ENCODE measurements at places on chromosomes 7 and 10. TPM values are rescaled to one million over a fixed set of nuclear protein-coding genes. Genes with fewer than 3 reads are reported as not detected.

ZP3 gene
- 1.1 TPM for polyA plus RNA-seq

TMEM196 gene
- polyA plus RNA-seq: 0.05 TPM

CUZD1 gene
- polyA plus RNA-seq: 0.56 TPM

AZGP1 gene
- polyA plus RNA-seq: 9.3 TPM

FAM13C gene
- polyA plus RNA-seq: 5.9 TPM

BMPER gene
- polyA plus RNA-seq: 3.5 TPM

SEMA4G gene
- 2.3 TPM for polyA plus RNA-seq

LRIT1 gene
- polyA plus RNA-seq: not detected

C10orf67 gene
- not detected for polyA plus RNA-seq

CC2D2B gene
- polyA plus RNA-seq: 0.75 TPM

MTPN gene
- 118 TPM for polyA plus RNA-seq

UCN3 gene
- not detected for polyA plus RNA-seq

TMEM229A gene
- 0.73 TPM for polyA plus RNA-seq

PANK1 gene
- 2.5 TPM for polyA plus RNA-seq

MLXIPL gene
- 4.1 TPM for polyA plus RNA-seq

FRMD4A gene
- 15.1 TPM for polyA plus RNA-seq

UNC5B gene
- polyA plus RNA-seq: 10.1 TPM

CCL24 gene
- not detected for polyA plus RNA-seq

SUN3 gene
- polyA plus RNA-seq: not detected

GRM3 gene
- polyA plus RNA-seq: not detected

DLX6 gene
- polyA plus RNA-seq: 0.09 TPM

CDHR3 gene
- 4.0 TPM for polyA plus RNA-seq

CCDC146 gene
- 6.6 TPM for polyA plus RNA-seq

PGAM2 gene
- 0.71 TPM for polyA plus RNA-seq

CADPS2 gene
- 5.5 TPM for polyA plus RNA-seq

SOSTDC1 gene
- 2.3 TPM for polyA plus RNA-seq

PIP gene
- not detected for polyA plus RNA-seq

MMD2 gene
- not detected for polyA plus RNA-seq

JAKMIP3 gene
- 1.5 TPM for polyA plus RNA-seq

TMEM184A gene
- 6.7 TPM for polyA plus RNA-seq

ATG9B gene
- polyA plus RNA-seq: 0.32 TPM

CLCN1 gene
- 0.05 TPM for polyA plus RNA-seq

ADAP1 gene
- 13.7 TPM for polyA plus RNA-seq

OR2A1 gene
- 0.23 TPM for polyA plus RNA-seq

GGCT gene
- 36.1 TPM for polyA plus RNA-seq

MSS51 gene
- 0.60 TPM for polyA plus RNA-seq

CALCR gene
- polyA plus RNA-seq: not detected

FOXL3 gene
- polyA plus RNA-seq: not detected

INMT gene
- 12.8 TPM for polyA plus RNA-seq

TAC1 gene
- 0.91 TPM for polyA plus RNA-seq

RP9 gene
- polyA plus RNA-seq: 10.1 TPM

TASOR2 gene
- polyA plus RNA-seq: 20.4 TPM

TEX47 gene
- not detected for polyA plus RNA-seq

NAMPT gene
- polyA plus RNA-seq: 133 TPM

GOLGA7B gene
- polyA plus RNA-seq: 0.56 TPM

OR6B1 gene
- polyA plus RNA-seq: not detected

IFIT1B gene
- not detected for polyA plus RNA-seq

GIMAP1 gene
- 8.0 TPM for polyA plus RNA-seq

CUEDC2 gene
- 77.9 TPM for polyA plus RNA-seq

TRAPPC14 gene
- 11.6 TPM for polyA plus RNA-seq

RBP3 gene
- polyA plus RNA-seq: not detected

Measured in urinary bladder (tissue), 4 donors.